ENCODE measurements at places on chromosomes 4 and X.

DNA sequence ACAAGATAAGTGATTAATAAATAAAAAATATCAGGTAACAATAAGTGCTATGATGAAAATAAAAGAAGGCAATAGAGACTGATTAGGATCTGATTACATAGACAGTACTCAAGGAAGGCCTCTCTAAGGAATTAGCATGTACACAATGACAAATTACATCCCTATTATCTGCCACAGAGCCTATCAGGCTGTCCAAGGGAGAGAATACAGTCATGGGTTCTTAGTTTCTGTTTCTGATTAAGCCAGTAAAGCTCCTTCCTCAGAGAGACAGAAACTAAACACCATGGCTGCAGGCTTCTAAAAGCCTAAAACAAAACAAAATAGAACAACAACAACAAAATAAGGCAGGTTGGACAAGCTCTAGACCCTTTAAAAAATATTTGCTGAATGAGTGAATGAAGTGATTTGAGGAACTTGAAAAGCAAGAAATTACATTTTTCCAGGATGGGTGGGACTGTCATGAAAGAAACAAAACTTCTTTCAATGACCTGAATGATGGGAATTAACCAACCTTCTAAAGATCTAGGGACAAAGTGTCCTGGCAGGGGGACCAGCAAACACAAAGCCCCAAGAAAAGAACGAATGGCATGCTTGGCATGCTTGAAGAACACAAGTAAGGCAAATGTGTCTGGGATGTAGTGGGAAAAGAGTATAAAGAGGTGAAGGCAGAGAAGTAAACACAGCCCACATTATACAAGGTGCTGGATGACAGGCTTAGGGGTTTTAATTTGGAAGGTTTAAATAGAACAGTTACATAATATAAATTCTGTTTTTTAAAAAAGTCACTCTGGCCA, 44.1 kb downstream of the NAA11 start:
- no peak overlapping the region for H3K27ac ChIP-seq
- H3K4me3 ChIP-seq, result no peak overlapping the region
- H3K27me3 ChIP-seq, result no peaks in the 10 kb centered on the region
- H3K36me3 ChIP-seq, result no peaks in the 10 kb centered on the region
- no peak for DNase-seq

GRCh38 chr4:121953860-121954259, 2.0 kb upstream of the TRPC3 start:
- DNase-seq, result no peak
- no peaks in the 10 kb centered on the region for H3K36me3 ChIP-seq
- peaks cover 14% of the 10 kb centered on the region for H3K4me1 ChIP-seq
- no peak overlapping the region for H3K4me3 ChIP-seq
- H3K27ac ChIP-seq, result no peak overlapping the region
- H3K27me3 ChIP-seq, result peaks cover 55% of the 10 kb centered on the region

DNA sequence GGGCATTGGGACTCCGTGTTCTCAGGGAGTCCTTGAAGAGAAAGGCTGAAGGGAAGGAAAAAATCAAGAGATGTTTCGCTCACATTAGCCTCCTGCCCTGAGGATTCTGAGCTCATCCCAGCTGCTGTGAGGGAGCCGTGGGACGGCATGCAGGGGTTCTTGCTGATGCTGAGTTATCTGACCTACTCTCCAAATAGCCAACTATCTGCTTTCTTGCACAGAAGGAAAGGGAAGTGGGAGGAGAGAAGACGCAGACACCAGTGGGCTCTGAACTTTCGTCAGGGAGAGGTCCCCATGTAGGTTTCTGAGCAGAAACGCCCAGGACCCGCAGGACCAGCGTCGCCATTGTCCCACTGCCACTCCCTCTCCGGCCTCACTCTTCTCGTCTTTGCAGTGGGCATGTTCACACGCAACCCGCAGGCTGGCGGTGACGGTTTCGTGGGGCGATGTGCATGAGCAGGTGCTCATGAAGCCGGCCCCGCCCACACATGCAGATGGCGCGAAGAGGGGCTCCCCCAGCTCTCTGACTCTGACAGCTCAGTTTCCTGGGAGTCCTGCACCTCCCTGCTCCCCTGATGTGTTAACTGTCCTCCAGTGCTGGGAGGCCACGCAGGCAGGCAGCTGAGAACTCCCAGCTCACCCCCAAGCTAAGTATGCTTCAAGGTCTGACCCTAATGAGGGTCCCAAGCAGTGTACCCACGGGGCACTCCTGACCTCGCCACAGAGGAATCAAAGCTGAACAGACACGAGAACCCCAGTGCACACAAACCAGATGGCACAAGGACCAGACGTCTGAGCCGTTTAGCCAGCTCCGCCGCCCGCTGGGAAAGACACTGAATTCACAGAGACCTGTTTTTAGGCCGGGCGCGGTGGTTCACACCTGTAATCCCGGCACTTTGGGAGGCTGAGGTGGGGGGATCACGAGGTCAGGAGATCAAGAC, 13.6 kb upstream of the ABLIM2 start:
- no peak overlapping the region for H3K4me3 ChIP-seq
- no peak overlapping the region for H3K27ac ChIP-seq
- H3K4me1 ChIP-seq, result no peaks in the 10 kb centered on the region
- no peaks in the 10 kb centered on the region for H3K36me3 ChIP-seq
- DNase-seq, result no peak
- H3K27me3 ChIP-seq, result no peaks in the 10 kb centered on the region

GRCh38 chrX:14926471-14926870, 53.2 kb downstream of the MOSPD2 start:
- H3K4me1 ChIP-seq, result peaks cover 2% of the 10 kb centered on the region
- H3K27ac ChIP-seq, result no peak overlapping the region
- DNase-seq, result no peak

DNA sequence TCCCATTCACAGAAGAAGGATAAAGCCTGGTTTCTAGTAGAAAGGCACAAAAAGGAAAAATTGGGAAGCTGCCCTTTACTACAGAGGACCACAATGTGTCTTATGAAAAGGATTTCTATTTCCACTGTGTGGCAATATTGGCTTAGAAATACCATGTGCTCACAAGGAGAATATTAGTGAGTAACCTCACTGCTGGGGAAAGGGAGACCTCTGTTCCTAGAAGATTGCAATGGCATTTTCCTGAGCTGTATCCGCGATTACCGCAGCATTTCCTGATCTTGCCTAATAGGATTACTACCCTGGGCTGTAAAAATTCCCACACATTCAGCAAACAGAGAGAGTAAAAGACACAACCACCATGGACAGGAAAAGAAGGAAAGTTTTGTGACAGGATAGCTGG, 308.8 kb upstream of the TECRL start:
- H3K36me3 ChIP-seq, result no peaks in the 10 kb centered on the region
- H3K4me1 ChIP-seq, result no peaks in the 10 kb centered on the region
- H3K27ac ChIP-seq, result no peak overlapping the region
- DNase-seq, result no peak
- H3K27me3 ChIP-seq, result no peaks in the 10 kb centered on the region

GRCh38 chr4:144955104-144955503, 142.9 kb downstream of the ANAPC10 start:
- H3K27me3 ChIP-seq, result no peaks in the 10 kb centered on the region
- no peaks in the 10 kb centered on the region for H3K36me3 ChIP-seq
- no peak overlapping the region for H3K4me3 ChIP-seq
- DNase-seq, result no peak
- no peaks in the 10 kb centered on the region for H3K4me1 ChIP-seq

DNA sequence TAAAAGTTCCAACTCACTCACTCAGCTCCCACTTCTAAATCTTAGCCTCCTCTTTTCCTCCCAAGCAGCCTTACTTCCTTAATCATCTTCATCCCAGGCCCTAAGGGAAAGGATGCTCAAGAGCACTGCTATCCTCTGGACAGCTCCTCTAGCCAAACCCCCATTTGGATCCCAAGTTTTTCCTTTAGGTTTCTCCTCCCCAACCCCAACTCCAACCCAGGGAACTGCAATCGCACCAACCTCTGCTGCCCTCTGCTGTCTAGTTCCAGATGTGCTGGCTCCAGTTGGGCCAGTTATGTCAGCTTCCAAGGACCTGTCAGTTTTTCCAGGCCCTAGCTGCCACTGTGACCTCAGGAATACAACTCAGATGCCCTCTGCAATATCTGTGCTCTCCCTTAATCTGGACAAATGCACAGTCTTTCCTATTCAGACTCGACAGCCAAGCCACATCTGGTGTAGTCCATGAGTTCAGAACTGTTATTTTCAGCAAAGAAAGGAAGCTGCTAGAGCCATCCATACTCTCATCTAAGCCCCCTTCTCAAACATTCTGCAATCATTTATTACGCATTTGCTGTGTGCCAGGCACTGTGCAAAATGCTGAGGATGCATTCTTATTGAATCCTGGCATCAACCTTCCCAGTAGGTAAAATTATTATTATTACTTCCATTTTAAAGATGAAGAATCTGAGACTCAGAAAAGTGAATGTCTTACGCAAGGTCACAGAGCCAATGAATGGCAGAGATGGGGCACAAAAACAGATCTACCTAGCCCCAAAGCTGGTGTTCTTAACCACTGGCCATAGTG, 12.3 kb upstream of the XPNPEP2 start:
- peak; percentile 73 for DNase-seq
- H3K4me3 ChIP-seq, result no peak overlapping the region

GRCh38 chr4:185999207-185999606, 69.7 kb upstream of the TLR3 start:
- H3K27me3 ChIP-seq, result peaks cover 1% of the 10 kb centered on the region
- H3K27ac ChIP-seq, result no peak overlapping the region
- H3K4me3 ChIP-seq, result no peak overlapping the region
- no peak for DNase-seq
- H3K4me1 ChIP-seq, result no peaks in the 10 kb centered on the region
- H3K36me3 ChIP-seq, result no peaks in the 10 kb centered on the region

GRCh38 chrX:10929747-10930146, 181.4 kb upstream of the HCCS start:
- H3K36me3 ChIP-seq, result no peaks in the 10 kb centered on the region
- no peaks in the 10 kb centered on the region for H3K27me3 ChIP-seq
- DNase-seq, result no peak
- no peak overlapping the region for H3K4me3 ChIP-seq
- no peaks in the 10 kb centered on the region for H3K4me1 ChIP-seq

DNA sequence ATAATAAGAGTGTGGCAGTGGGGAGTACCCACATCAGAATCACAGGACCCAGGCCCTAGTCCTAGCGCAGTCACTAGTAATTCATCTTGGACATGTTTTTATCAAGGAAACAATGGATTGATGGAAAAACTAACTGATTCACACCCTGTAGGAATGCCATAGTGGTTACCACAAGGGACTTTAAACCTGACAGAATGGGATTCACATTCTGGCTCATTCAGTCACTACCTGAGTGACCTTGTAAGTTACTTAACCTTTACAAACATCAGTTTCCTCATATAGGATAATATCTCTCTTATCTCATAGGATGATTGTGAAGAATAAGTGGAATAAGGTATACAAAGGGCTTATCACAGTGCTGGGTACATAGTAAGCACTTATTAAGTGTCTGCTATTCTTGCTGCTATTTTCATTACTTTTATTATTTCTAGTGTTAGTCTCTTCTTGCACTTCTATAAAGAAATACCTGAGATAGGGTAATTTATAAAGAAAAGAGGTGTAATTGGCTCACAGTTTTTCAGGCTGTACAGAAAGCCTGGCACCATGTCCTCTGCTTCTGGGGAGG, 247.5 kb upstream of the KLF3 start:
- peaks cover 14% of the 10 kb centered on the region for H3K27me3 ChIP-seq
- H3K4me1 ChIP-seq, result peaks cover 3% of the 10 kb centered on the region
- DNase-seq, result no peak
- no peak overlapping the region for H3K27ac ChIP-seq
- no peak overlapping the region for H3K4me3 ChIP-seq

DNA sequence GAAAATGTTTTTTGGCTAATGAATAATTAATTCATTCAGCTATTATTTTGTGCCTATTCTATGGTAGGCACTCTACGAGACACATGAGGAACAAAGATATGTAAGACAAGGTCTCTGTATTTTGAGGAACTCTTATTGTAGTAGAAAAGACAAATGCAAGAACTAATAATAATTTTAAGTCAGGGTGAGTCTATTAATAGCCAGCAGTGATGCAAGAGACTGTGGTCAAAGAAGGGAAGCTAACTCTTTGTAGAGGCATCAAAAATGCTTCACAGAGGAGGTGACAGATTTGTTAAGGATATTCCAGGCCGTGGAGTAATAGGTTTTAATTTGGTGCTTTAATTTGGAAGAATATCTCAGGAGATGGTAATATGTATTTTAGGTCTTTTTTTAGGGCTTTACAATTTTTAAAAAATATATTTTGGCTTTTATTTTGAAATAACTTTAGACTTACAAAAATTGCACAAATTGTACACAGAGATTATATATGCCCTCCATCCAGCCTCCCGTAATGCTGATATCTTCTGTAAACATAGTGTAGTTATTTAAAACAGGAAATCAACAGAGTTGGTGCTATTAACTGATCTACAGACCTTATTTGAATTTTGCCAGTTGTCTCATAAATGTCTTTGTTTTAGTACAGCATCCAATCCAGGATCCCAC, 48.1 kb downstream of the DCLK2 start:
- DNase-seq, result no peak
- H3K27me3 ChIP-seq, result peaks cover 4% of the 10 kb centered on the region
- H3K4me1 ChIP-seq, result no peaks in the 10 kb centered on the region
- H3K4me3 ChIP-seq, result no peak overlapping the region
- no peak overlapping the region for H3K27ac ChIP-seq

DNA sequence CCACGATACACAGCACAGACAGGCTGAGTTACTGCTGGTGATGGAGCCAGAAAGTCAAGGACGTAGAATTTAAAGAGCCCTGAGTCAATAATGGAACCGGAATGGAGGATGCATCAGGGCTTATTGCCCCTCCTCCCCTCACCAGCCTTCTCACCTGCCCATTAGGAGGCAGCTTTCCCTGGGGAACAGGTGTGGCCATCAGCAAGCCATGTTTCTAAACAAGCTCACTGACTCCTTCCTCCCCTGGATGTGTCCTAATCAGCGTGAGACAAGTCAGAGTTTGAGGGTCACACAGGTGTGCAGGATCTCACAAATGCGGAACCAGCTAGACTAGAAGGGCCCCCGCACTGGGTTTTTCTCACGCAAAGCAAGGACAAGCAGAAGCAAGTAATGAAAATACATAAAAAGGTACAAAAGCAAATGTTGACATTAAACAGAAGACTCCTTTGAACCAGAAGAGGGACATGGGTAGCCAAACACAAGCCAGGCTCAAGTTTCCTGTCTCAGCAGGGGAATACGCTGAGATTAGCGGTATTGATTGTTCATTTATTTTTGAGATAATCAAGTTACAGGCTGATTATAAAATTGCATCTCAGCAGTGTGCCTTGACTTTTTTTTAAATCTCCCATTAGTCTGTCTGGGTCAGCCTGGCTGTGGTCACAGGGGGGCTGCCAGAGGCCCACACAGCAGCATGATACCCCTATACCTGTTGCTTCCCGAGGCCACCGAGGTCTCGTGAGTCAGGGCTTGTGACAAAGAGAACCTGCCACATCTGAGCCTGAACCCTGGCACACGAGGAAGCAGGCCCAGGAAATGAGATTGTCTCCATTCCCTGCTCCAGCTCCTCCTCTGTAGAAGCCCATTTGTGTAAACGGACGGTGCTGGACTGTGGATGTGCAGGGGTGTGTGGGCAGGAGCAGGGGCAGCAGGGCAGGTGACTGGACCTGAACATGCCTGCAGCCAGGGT, 37.4 kb downstream of the CCKAR start:
- peaks cover 2% of the 10 kb centered on the region for H3K27me3 ChIP-seq
- no peaks in the 10 kb centered on the region for H3K36me3 ChIP-seq
- H3K27ac ChIP-seq, result no peak overlapping the region
- H3K4me1 ChIP-seq, result peaks cover 4% of the 10 kb centered on the region
- DNase-seq, result no peak

- no peak overlapping the region for H3K4me3 ChIP-seq
- H3K36me3 ChIP-seq, result no peaks in the 10 kb centered on the region
- no peaks in the 10 kb centered on the region for H3K4me1 ChIP-seq
- DNase-seq, result no peak
- H3K27me3 ChIP-seq, result peaks cover 11% of the 10 kb centered on the region
Observed at GRCh38 chr4:140705625-140706275, 50.4 kb downstream of the TBC1D9 start.
